ENCODE measurements at places on chromosomes 16 and 17. TPM values are rescaled to one million over a fixed set of nuclear protein-coding genes. Genes with fewer than 3 reads are reported as not detected.

ITFG1 gene
- total RNA-seq, result 69.5 TPM

EPX gene
- total RNA-seq, result not detected

TAT gene
- not detected for total RNA-seq

TMEM256 gene
- total RNA-seq, result 45.9 TPM

BAIAP3 gene
- total RNA-seq, result 0.42 TPM

ASGR1 gene
- total RNA-seq, result 2.4 TPM

- no peak overlapping the region for H3K4me3 ChIP-seq
- H3K27me3 ChIP-seq, result no peaks in the 10 kb centered on the region
- DNase-seq, result no peak
- peaks cover 4% of the 10 kb centered on the region for H3K4me1 ChIP-seq
- H3K36me3 ChIP-seq, result no peaks in the 10 kb centered on the region
Measured at GRCh38 chr17:50798424-50799288, 31.3 kb upstream of the ANKRD40CL start.

GRCh38 chr17:29682987-29683386 is 60.3 kb upstream of the CORO6 start:
- peaks cover 12% of the 10 kb centered on the region for H3K36me3 ChIP-seq
- no peak overlapping the region for H3K4me3 ChIP-seq
- no peak for DNase-seq
- H3K4me1 ChIP-seq, result peaks cover 18% of the 10 kb centered on the region

GRCh38 chr16:26334218-26335111 is 642.7 kb downstream of the HS3ST4 start:
- no peaks in the 10 kb centered on the region for H3K27me3 ChIP-seq
- H3K4me1 ChIP-seq, result no peaks in the 10 kb centered on the region
- H3K4me3 ChIP-seq, result no peak overlapping the region
- DNase-seq, result no peak
- no peak overlapping the region for H3K27ac ChIP-seq

- H3K27ac ChIP-seq, result no peak overlapping the region
- H3K27me3 ChIP-seq, result no peaks in the 10 kb centered on the region
- DNase-seq, result no peak
Measured at GRCh38 chr16:29848420-29849297, 14.4 kb downstream of the CDIPT start.

DNA sequence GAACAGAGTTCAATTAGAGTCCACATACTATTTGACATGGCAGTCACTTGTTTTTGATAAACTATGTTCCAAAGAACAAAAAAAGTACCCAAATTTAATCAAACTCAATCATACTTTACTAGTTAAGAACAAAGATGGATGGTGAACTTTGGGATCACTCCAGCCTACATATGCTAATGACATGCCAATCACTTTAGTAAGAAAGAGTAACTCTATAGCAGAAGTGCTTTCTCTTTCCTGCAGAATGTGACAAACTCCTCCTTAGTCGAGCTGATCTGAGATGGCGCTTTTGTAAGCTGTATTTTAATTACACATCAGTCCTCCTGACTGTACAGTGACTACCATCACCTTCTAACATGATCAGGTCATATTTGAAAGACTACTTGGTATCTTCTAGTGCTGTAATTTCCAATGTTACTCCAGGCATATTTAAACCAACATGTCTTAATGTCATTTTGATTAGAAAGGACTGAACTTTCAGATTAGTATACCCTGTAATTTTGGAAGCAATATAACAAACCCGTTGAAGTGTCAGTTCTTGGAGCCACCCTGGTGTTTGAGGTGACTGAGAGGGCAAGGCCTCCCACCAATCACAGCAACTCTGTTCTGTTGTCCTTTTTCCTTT is 4.1 kb downstream of the NETO2 start:
- H3K4me3 ChIP-seq, result no peak overlapping the region
- no peaks in the 10 kb centered on the region for H3K27me3 ChIP-seq
- H3K4me1 ChIP-seq, result peaks cover 11% of the 10 kb centered on the region
- no peak overlapping the region for H3K27ac ChIP-seq

DNA sequence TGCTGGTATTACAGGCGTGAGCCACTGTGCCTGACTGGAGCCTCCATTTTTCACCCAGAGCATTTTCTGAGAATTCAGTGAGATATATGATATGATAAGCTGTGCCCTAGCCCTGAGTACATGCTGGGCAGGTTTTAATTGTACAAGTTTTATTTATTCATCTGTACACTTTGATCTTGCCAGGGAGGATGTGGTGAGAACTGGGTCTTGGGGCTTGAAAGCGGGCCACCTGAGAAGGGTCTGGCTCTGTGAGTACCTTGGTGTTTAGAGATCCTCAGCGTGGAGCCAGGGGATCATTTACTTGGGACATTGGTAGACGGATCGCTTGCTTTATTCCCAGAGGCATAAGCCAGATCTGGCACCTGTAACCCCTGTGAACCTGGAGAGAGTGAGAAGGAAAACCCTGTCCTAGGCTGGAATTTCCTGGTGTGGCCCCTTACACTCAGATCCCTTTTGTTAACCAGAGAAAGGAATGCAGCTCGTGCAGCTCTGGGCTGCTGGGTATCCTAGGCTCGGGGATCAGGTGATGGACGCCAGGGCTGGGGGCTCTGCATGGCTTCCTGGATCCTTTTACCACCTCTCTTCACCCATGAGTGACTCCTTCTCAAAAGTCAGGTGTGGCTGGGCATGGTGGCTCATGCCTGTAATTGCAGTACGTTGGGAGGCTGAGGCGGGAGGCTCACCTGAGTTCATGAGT is 91.9 kb downstream of the ABCC1 start:
- H3K4me3 ChIP-seq, result no peak overlapping the region
- DNase-seq, result no peak
- peak overlapping the region; percentile 54 for H3K27ac ChIP-seq
- no peaks in the 10 kb centered on the region for H3K27me3 ChIP-seq
- H3K4me1 ChIP-seq, result peaks cover 13% of the 10 kb centered on the region

- H3K36me3 ChIP-seq, result no peaks in the 10 kb centered on the region
- no peak for DNase-seq
- no peak overlapping the region for H3K4me3 ChIP-seq
- H3K27ac ChIP-seq, result no peak overlapping the region
- peaks cover 10% of the 10 kb centered on the region for H3K4me1 ChIP-seq
- peaks cover 58% of the 10 kb centered on the region for H3K27me3 ChIP-seq
Measured at GRCh38 chr16:23837553-23838308, 1.9 kb downstream of the PRKCB start.

DNA sequence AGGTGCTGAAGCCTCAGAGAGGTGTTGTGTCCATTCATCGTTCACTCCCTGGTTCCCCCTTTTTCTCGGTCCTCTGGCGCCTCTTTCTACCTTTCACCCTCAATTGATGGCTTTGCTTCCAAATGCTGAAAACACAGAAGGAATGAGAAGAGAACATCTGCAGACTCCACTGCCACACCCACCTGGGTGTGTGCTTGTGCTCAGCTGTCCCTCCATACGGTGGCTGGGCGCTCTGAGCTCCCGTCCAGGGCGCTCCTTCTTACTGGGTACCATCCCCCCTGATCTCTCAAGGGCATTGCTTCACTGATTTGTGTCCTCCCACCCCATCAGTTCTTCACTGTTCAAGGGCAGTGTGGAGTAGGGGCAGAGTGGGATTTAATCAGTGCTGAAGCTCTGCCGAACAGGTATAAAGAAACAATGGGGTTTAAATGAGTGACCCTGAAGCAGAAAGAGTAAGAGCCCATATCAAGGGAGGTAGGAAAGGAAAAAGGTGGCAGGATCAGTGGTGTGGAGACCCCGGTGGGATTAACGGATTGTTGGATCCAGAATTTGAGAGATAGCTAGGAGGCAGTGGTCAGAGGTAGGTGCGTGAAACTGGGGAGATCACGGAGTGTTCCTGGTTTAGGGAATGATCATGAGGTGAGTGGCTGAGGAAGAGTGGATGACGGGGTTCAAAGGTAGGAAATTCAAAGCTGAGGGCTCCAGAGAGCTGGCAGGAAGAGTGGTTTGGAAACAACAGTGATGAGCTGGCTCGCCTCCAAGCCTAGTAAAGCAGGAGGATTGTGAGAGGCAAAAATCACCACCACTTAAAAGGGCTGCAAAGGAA is 40.8 kb downstream of the MRTFB start:
- DNase-seq, result no peak
- H3K36me3 ChIP-seq, result peaks cover 2% of the 10 kb centered on the region
- no peak overlapping the region for H3K27ac ChIP-seq

DNA sequence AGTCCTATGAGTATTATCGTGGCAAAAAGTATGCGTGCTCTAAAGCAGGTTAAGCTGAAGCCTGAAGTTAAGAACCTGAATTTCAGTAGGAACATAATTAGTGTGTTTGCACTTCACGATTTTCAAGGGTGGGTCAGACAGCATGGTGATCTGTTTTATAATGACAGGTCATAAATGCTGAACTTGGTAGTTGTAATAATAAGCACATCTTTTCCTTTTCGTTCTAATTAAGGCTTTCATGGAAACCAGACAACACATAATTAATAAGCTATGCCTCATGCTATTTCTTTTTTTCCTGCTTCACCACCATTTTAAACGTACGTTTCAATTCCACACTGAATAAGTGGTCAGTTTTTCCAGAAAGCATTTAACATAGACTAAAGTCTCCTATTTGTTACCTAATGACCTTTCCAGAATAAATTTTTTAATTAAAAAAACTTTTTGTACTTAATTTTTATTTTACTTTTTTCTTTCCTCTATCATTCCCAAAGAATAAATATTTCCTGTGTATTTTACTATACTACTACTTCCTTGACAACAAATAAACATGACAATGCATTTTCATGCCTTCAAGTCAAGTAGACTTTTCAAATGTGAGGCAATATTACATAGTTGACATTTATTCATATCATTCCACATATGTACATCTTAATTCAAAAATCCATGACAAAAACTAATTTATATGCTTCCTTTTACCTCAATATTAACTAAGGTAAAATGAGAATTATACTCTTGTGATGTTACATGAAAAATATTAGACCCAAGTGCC is 22.4 kb downstream of the CMC2 start:
- H3K36me3 ChIP-seq, result peaks cover 6% of the 10 kb centered on the region
- H3K4me3 ChIP-seq, result no peak overlapping the region
- peaks cover 8% of the 10 kb centered on the region for H3K4me1 ChIP-seq
- DNase-seq, result no peak
- no peak overlapping the region for H3K27ac ChIP-seq

DNA sequence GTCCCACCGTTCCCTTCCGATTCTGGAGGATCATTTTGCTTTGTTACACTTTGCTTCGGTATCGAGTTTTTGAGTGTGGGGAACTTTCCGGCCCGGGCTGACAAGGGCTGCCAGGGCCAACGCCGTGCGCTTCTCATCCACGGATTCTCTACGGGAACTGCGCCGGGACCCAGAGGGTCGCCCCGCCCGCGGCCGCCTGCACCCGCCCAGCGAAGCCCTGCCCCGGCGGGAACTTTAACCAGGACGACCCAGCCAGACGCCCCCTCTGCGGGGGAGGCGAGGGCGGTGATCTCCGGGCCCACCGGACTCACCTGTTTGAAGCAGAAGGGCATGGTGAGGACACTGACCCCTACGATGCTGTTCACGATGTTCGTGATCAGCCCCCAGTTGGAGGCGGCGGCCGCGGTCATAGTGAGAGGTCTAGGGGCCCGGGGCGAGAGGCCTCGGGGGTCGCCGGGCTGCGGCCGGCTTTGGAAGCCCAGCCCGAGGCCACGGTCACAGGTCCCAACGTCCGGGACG is 536 bp downstream of the SLC38A10 start:
- H3K27me3 ChIP-seq, result no peaks in the 10 kb centered on the region
- H3K27ac ChIP-seq, result peak overlapping the region; percentile 59
- H3K4me3 ChIP-seq, result peak overlapping the region; percentile 94
- no peak for DNase-seq
- H3K36me3 ChIP-seq, result peaks cover 2% of the 10 kb centered on the region

GRCh38 chr17:77959926-77960521 is 1.5 kb downstream of the TNRC6C start:
- peak overlapping the region; percentile 81 for H3K4me3 ChIP-seq
- DNase-seq, result no peak
- no peaks in the 10 kb centered on the region for H3K36me3 ChIP-seq
- H3K27ac ChIP-seq, result peak overlapping the region; percentile 59

DNA sequence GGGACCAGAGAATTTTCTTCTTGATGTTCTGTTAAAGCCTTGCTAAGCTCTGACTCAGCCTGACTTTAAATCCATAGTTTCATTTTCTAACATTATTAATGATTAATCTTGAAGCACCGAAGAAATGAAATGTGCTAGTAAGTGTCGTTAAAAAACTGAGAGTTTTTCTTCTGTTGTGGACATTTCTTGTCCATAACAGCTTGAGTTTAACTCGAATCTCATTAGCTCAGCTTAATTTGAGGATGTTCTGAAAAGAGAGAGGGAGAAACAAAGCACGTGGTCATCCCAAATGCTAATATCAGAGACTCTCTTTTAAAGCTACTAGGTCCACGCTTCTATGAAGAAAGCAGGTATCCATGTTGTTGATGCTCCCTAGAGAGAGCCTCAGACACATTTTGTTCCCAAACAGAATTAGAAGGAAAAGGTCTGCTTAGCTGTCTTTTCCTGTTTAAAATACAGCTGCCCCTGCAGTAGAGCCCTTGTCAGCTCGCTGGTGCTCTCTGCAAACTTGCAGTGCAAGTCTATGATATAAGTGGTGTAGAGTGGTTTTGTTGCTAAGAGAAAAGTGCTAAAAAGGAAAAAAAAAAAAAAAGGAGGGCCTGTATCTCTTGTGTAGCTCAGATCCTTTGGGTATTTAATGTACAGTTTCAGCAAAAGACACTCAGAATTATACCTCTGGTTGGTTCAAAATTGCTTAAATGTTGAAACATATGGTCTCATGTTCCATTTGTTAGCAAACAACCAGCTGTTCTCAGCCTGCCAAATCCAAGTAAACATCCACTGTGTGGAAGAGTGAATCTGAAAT is 191.1 kb upstream of the TBX2 start:
- peaks cover 28% of the 10 kb centered on the region for H3K4me1 ChIP-seq
- peak overlapping the region; percentile 42 for H3K27ac ChIP-seq

DNA sequence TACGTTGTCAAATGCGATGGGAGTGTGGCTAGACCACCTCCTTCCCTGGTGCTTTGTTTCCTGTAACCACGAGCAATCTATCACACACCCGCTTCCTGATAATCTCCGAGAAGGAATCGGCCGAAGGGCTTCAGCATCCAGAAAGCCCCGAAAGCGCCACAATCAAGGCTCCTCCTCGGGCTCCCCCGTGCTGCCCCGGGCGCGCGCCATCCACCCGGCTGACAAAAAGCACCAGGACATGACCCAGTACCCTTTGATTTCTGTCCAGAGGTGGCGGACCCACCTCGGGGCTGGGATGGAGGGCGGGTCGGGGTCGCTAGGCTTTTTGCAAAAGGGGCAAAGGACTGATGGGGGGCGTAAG is 743 bp upstream of the ARMC7 start:
- no peak for DNase-seq
- H3K4me1 ChIP-seq, result peaks cover 34% of the 10 kb centered on the region
- no peaks in the 10 kb centered on the region for H3K27me3 ChIP-seq
- peak overlapping the region; percentile 83 for H3K4me3 ChIP-seq
- no peak overlapping the region for H3K27ac ChIP-seq
